Stimulated activated naive CD8-positive, alpha-beta T cell treated with anti-CD3 and anti-CD28 coated beads, Interleukin-15, Interleukin-2, amounts not matched to agents 100 U/mL and 50 U/mL, for 24 hours (primary cell): ENCODE measurements at places on chromosomes 13 and 19.

GRCh38 chr19:8334458-8335342 is 8.4 kb downstream of the KANK3 start:
- DNase-seq = peak; percentile 51

DNA sequence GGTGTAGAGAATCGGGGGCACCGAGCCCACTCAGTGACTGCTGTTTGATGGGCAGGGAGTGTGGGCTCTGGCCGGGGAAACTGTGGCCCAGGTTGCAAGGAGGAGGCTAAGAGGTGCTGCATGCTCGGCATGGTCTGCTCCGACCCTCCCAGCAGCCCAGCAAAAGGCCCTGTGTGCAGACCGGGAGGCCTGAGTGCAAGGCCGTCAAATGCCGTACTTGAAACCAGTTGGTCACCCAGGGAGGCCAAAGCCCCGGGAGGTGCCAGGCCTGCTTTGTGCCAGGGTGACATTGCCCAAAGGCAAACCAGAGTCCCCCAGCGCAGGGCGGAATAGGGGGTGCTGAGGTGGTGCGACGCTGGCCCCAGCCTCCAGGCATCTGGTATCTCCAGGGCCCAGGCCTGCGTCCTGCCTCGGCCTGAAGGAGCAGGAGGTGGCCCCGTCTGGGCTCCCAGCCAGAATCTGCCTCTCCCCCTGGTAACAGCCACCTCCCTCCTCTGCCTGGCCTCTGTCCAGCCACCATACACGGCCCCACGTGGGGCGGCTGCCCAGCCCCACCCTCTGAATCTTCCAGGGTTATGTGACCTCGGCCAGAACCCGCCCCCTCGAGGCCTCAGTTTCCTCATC is 4.0 kb downstream of the PIK3R2 start:
- DNase-seq = no peak

DNA sequence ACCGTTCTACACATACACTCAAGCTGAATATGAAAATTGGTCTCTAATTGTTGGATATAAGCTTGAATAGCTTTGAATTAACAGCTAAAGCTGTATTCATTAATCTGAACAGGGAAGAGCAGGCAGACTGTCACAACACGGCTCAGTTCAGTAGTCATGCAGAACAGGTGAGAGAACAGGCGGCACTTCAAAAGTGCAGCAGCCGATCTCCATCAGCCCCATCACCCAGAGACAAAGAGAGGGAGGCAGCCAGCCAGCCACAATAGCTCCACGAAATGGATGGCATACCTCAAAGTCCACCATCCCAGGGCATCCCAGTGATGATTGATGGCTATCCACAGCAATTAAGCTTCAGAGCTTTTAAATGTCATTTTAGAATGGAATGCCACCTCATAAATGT is 419.2 kb downstream of the OLFM4 start:
- DNase-seq = no peak

DNA sequence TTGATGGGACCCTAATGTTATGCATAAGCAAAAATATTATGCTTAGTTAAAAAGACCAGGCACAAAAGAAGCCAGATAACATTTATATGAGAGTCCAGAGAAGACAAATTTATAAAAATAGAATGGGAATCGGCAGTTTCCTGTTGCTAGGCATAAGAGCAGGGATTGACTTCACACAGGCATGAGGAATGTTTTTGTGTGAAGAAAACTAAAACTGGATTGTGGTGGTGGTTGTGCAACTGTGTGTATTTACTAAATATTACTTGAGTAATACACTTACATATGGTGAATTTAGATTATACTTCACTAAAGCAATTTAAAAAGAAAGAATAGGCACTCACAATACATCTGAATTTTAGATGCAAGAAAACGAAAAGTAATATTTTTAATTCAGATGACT is 108.3 kb downstream of the SLITRK1 start:
- no peak for DNase-seq

GRCh38 chr19:10431943-10432735 is 11.8 kb downstream of the PDE4A start:
- peak; percentile 76 for DNase-seq

DNA sequence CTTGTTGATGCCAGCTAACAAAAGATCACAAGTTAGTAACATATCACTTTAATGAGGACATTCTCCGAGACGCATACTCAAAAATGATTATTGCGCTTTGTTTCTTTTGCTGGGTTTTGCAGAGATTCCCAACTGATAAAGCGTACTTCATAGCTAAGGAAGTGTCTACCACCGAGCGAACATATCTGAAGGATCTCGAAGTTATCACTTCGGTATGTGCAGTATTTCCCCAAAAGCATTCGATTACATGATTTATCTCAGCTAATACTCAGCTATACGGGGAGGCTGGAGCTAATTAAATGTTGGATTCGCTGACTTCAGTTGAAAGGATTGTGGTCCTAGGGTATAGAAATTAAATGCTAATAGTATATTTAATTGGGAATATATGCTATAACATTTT is 166.3 kb downstream of the STK24 start:
- DNase-seq = no peak

- no peak for DNase-seq
Measured at GRCh38 chr13:67951431-67951830, 721.3 kb upstream of the PCDH9 start.

DNA sequence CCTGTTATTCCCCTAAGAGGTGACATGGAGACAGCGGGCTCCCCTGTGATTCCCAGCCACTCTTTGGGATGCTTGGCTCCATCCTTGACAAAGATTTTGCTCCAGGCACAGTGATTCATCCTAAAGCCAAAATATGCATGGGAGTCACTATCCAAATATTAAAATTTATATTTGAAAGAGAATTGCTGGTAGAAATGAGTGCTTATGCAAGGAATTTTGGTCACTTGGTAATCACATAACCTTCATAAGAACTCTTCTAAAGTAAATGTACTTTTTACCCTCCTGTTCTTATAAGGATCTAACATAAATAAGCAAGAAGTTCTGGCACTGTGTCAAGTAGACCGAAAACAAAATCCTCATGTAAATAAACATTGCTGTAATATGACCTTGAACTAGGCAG is 385.8 kb downstream of the ITGBL1 start:
- DNase-seq = no peak

DNA sequence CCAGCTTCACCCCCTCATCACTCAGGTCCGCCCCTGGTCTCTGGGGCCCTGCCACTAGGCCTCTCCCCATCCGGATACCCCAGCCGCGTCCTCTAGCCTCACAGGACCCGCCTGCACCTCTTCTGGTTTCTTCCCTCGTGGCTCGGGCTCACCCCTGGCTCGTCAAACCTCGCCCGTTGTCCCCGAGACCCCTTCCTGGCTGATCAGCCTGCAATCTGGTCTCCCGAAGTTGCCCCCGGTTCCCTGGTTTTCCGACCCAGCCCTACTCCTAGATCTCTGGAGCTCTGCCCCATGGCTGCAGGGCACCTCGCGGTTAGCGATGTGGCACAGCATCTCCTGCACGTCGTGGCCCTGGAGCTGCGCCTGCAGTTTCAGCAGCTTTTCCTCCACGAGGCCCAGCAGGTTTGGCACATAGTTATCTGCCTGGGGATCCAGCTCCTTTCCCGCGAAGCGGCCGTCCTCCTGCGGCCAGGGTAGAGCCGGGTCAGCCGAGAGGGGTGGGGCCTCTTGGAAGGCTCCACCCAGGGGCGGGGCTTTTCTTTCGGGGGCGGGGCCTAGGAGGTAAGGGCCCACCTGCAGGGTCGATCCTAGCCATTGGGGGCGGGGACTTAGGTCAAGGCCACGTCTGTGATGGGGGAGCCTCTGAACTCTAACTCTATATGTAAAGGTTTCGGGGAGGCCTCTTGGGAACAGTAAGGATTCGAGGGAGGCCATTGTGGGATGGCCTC is 2.4 kb upstream of the RGL3 start:
- peak; percentile 69 for DNase-seq

DNA sequence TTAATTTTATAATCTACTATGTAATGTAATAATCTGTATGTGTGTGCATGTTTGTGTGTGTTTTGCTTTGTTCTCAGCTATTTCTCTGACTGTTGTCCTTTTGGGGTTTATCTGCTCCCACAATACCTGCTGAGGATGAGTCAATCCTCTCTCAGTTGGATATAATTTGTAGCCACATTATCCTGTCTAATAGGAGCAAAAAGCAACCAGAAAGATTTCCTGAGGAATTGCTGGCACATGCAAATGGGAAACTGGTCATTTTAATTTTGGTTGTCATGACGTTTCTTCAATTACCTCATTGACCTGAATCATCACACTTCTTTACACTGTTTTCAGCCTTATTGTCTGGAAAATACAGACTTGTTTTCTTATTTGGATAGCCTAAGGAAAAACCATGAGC is 488.4 kb downstream of the KLF5 start:
- no peak for DNase-seq
